ENCODE measurements at places on chromosomes 13 and 19. TPM values are rescaled to one million over a fixed set of nuclear protein-coding genes. Genes with fewer than 3 reads are reported as not detected.

- no peaks in the 10 kb centered on the region for H3K36me3 ChIP-seq
- no peak for DNase-seq
- H3K27me3 ChIP-seq, result no peaks in the 10 kb centered on the region
- no peaks in the 10 kb centered on the region for H3K4me1 ChIP-seq
- no peak overlapping the region for H3K27ac ChIP-seq
- no peak overlapping the region for H3K4me3 ChIP-seq
Measured at GRCh38 chr13:66803013-66803807, 426.9 kb downstream of the PCDH9 start.

DNA sequence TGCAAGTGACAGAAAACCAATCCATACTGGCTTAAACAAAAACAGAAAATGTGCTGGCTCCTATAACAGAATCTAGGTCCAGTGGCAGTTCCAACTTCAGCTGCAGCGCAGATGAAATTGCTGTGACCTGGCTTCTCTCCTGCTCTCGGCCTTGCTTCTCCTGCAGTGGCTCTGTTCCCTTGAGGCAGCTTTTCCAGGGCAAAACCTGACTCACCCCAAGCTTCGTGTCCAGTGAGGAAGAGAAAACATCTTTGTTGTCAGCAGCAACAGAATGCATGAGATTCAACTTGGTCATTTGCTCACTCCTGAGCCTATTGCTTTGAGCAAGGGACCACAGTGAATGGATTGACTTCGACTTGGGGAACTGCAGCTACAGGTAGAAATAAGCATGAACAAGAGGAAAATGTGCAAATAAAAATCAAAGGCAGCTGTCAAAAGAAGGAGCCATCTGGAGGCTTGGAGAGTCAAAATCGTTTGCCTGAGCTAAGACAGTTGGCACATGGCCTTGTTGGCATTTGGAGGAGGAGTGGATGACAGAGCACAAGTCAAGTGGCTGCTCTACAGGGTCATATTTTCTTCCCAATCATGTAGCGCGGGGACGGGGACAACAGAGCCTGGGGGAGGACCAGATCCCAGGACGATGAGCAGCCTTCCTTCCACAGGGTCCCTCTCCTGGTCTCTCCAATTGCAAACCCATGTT, 523.4 kb downstream of the FGF9 start:
- no peak overlapping the region for H3K27ac ChIP-seq
- H3K27me3 ChIP-seq, result no peaks in the 10 kb centered on the region
- no peaks in the 10 kb centered on the region for H3K36me3 ChIP-seq

GRCh38 chr13:111203736-111204389, 88.8 kb downstream of the ARHGEF7 start:
- H3K36me3 ChIP-seq, result no peaks in the 10 kb centered on the region
- peaks cover 26% of the 10 kb centered on the region for H3K4me1 ChIP-seq
- no peak overlapping the region for H3K27ac ChIP-seq
- no peak for DNase-seq
- H3K4me3 ChIP-seq, result no peak overlapping the region

GFY gene
- total RNA-seq, result not detected

GRCh38 chr13:98513837-98514236, 63.1 kb downstream of the STK24 start:
- no peak overlapping the region for H3K4me3 ChIP-seq
- no peak overlapping the region for H3K27ac ChIP-seq
- no peaks in the 10 kb centered on the region for H3K27me3 ChIP-seq
- peaks cover 7% of the 10 kb centered on the region for H3K36me3 ChIP-seq
- H3K4me1 ChIP-seq, result peaks cover 18% of the 10 kb centered on the region

ZNF681 gene
- 10.2 TPM for total RNA-seq

Data from GM23248 (cell line).